ENCODE measurements at places on chromosomes 2 and 18.

GRCh38 chr2:176521878-176522670, 252.8 kb downstream of the MTX2 start:
- DNase-seq, result no peak

GRCh38 chr2:11812466-11813248, 66.2 kb downstream of the LPIN1 start:
- DNase-seq, result no peak

DNA sequence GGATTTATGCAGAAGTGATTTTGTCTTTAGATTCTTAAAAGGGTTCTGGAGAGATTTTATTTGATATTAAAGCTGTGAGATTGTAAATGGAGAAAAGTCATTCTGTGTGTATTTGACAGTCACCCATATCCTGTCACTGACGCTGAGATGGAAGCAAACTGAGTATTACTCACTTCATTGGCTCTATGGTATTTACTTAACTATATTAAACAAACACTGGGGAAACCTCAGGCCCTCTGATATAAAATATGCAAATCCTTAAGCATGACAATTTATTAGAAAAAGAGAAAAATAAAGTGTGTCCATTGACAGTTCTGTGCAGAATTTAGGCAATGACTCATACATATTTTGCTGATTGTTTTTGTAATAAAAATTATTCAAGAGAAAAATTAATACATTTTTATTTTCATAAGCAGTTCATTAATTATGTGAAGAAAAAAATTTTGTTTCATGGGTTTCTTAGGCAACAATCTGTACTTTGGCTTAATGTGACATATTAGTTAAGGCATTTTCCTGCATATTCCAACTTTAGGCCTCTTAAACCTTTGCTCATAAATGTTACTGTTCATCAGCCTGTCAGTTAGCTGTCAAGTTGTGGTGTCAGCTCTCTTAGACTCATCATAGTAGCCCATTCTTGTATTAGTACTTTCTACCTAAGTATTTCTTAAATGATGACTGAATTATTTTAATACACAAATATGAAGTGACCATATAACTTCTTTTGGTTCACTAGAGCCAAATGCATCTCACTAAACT, 99.9 kb downstream of the PARD3B start:
- DNase-seq, result no peak

- DNase-seq, result no peak
Observed at GRCh38 chr2:138084206-138084605, 119.9 kb downstream of the HNMT start.

DNA sequence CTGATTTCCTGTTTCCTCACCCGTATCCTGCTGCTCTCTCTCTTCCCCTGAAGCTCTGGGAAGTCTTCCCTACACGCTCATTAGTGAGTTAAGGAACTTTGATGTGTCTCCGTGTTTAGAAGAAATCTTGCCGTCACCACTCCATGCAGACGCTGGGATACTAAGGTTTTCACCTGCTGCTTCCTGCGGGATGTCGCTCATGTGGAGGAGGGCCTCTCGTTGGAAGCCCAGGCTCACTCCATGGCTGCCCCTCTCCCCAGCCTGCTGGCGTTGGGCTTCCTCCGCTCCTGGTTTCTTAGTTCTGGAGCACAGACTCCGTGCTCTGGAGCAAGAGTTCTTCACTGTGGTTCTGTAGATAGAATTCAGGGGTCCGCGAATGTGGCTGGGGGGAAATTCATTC, 326.3 kb downstream of the GBX2 start:
- DNase-seq, result no peak

DNA sequence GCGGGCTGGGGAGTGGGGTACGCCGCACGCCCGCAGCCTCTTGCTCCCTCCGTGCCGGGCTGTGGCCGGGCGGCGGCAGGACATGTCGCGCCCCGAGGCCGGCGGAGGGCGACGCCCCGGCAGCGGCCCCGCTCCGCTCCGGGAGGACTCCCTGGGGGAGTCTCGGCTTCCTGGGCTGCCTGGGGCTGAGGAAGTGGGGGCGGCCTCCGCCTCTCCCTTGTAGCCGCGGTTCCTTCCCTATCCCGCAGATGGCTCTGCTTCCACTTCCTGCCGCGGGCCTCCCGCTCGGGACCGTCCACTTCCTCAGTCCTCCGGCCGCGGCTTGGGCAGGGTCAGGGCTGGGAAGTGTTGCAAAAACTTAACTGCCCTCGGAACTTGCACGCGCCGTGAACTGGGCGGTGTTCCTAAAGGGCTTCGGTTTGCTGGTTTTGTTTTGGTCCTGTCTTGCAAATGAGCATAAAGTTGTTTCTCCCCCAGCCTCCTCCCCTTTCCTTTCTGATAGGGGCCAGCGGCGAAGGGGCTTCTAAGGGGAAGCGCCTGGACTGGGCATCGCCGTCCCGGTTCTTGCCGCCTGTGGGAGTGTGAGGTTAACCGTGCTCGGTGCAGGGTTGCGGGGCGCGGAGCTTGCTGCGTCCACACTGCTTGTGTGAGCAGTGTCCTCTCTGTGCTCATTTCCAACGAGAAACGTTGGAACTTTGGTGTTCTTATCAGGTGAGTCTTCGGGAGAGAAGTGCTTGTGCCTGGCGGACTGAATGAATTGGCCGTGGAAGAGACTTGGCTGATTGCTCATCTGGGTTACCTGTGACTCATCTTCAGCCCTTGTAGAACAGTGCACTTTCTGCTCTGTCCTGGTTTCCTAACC, 600 bp downstream of the RALB start:
- DNase-seq, result peak; percentile 87

All from globus pallidus (tissue), 1 donor.